ENCODE measurements at places on chromosomes 3 and 15.

DNA sequence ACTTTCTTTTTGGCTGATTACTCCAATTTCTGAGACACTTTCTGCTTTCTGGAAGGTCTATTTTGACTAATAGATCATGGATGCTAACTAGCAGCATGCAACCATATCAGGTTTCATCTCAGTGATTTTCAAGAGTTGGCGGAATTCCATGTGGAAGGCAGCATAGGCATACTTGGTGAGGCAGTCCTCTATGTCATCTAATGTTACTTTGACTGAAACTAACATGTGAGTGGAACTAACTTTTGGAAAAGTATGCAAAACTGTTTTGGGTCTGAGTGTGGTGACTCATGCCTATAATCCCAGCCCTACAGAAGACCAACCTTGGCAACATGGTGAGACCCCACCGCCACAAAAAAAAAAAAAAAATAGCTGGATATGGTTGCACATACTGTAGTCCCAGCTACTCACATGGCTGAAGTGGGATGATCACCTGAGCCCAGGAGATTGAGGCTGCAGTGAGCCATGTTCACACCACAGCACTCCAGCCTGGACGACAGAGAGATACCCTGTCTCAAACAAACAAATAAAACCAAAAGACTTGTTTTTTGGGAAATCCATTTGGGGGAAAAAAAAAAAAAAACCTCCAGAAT, 1033.7 kb downstream of the ROBO1 start:
- no peak for DNase-seq

DNA sequence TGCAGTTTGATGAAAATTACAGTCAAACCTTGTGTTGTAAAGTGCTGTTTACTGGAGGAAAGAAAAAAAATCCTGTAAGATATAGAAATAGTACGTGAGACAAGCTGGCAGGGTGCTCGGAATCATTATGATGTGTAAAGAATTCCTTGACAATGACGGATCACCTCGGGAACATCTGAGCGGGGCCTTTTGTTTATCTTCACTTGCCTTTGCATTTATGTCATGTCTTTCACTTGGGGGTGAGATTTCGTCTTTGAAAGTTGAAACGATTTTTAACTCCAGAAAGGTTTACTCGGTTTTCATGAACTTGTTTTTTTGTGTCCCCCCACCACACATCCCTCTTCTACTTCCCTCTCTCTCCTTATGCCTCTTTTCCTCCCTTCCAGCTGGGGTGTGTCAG, 128.3 kb upstream of the VEPH1 start:
- DNase-seq: no peak

DNA sequence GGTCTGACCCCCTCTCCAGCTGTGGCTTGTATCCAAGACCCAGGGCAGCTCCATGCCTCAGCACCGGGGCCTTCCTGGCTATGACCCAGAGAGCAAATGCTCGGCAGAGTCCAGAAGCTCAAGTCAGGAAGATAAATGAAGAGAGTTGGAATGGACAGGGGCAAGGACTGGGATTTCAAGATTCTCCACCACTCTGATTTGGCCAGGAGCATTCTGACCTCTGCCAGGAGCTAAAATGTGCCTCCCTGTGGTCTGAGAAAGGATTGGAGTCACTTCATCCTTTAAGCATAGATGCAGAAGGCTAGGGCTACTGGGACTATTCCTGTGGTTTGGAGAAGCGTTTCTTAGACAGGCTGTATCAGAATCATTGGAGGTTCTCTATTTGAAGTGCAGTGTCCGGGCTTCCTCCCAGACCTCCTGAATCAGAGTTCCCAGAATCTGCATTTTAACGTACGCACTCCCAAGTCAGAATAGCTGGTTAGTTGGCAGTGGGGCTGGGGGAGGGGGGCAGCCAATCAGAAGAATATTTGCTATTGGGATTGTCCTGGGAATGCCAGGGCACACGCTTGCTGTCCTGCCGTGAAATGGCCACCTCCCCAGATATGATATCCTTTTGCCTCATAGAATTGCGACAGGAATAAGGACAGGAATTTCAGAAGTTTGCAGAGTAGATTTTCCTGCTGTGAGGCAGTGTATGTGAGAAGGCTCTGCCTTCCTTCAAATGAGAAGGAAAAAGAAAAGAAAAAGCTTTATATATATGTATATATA, 57.4 kb downstream of the HRH1 start:
- DNase-seq: peak; percentile 24

DNA sequence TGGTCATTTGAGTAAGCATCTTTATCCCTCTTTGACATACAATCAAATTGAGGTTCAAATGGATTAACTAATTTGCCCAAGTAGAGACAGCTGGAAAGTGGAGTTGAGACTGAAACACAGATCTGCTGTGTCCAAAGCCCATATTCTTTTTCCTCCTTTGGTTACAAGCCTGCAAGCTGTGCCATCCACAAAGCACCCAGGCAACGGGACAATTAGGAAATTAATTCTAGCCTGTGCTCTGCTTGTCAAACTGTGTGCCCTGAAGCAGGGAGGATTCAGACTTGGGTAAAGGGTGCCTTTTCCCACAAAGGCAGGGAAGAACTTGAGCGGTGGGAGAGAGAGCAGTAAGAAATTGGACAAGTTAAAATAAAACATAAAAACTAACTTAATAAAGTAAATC, 127.9 kb downstream of the DTWD1 start:
- DNase-seq: no peak

DNA sequence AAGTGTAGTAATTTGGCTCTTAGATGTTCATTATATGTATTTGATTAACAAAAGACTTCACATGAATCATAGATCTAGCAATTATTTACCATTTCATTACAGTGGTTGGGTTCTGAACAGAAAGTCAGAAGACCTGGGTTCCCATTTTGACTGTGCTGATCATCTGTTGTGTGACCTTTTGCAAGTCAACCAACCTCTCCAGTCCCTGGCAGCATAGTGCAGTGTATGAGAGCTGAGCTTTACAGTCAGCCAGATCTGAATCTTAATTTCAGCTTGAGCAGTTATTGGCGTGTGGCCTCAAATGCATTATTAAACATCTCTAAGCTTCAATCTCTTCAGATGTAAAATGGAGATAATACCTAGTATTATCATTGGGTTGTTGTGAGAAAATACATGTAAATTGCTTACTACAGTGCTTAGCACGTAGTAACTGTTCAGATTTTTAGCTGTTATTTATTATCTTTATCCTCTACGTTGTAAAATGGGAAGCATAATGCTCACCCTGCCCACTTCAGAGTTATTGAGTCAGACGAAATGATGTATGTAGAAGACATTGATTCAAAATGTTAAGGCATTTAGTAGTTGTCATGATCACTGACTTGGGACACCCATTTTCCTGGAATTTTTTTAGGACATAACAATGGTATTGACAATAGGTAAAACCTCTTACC, 104.0 kb downstream of the KLHL25 start:
- no peak for DNase-seq
